ENCODE measurements at places on chromosomes 6 and 20.

GRCh38 chr20:64222851-64223525, 32.6 kb upstream of the PCMTD2 start:
- H3K36me3 ChIP-seq = no peaks in the 10 kb centered on the region
- H3K27ac ChIP-seq = no peak overlapping the region
- H3K4me1 ChIP-seq = peaks cover 27% of the 10 kb centered on the region
- no peak for DNase-seq
- H3K4me3 ChIP-seq = no peak overlapping the region

- H3K4me1 ChIP-seq = no peaks in the 10 kb centered on the region
- H3K27ac ChIP-seq = no peak overlapping the region
- H3K4me3 ChIP-seq = no peak overlapping the region
- no peaks in the 10 kb centered on the region for H3K27me3 ChIP-seq
- no peak for DNase-seq
- no peaks in the 10 kb centered on the region for H3K36me3 ChIP-seq
These were observed 105.8 kb upstream of the NOX3 start for GRCh38 chr6:155561257-155561965.

- H3K27me3 ChIP-seq = peaks cover 5% of the 10 kb centered on the region
- no peak for DNase-seq
- no peak overlapping the region for H3K27ac ChIP-seq
- no peak overlapping the region for H3K4me3 ChIP-seq
These were observed 25.1 kb upstream of the ZSCAN9 start for GRCh38 chr6:28200020-28200419.

DNA sequence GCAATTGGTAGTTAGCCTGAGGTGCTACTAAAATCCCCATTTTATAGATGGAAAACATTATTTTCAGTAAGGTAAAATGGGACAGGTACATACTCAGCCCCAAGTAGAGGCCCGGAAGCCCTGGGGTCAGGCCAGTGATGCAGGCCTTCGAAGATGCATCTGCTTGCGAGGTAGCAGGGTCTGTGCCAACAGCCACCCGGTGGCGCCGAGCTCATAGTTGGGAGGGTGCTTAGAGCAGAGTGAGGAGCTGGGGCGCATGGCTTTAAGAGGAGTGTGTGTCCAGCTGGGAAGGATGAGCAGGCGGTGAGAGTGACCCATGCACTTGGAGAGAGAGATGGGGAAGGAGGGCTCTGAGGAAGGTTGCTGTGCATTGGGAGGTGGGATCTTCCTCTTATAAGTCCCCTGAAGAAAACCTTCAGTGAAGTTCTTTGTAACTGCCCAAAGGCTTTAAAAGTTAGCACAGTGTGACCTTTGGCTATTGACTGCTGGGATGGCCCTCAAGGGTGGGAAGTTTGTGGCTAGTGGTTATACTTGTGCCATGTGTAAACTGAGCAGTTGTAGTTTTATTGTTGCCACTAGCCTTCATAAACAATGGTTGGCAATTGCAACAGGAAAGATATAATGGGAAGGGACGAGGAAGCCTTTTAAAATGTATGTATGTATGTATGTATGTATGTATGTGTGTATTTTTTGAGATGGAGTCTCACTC, 71.1 kb downstream of the TOX2 start:
- no peak for DNase-seq
- H3K27me3 ChIP-seq = peaks cover 9% of the 10 kb centered on the region
- H3K4me1 ChIP-seq = peaks cover 25% of the 10 kb centered on the region
- H3K4me3 ChIP-seq = no peak overlapping the region

- H3K27me3 ChIP-seq = peaks cover 2% of the 10 kb centered on the region
- H3K27ac ChIP-seq = peak overlapping the region; percentile 92
- DNase-seq = no peak
- no peaks in the 10 kb centered on the region for H3K36me3 ChIP-seq
- H3K4me1 ChIP-seq = peaks cover 24% of the 10 kb centered on the region
- H3K4me3 ChIP-seq = peak overlapping the region; percentile 34
These were observed 44.4 kb upstream of the NEDD9 start for GRCh38 chr6:11276911-11277274.

DNA sequence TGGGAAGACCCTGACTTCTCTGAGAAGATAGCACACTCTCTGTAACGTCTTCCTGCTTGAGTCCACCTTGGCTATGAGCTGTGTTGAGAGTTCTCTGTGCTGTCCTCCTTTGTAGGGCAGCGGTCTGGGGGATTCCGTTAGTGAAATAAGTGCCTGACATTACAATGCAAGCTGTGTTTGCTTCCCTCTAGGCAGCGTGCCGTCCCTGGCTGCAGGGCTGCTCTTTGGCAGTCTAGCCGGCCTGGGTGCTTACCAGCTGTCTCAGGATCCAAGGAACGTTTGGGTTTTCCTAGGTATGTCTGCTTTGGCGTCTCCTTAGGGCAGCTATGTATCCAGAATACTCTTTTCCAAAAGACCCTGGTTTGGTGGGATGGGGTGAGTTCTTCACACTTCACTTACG, 2.8 kb downstream of the TMEM14C start:
- peak overlapping the region; percentile 75 for H3K27ac ChIP-seq
- no peak for DNase-seq
- peak overlapping the region; percentile 79 for H3K4me3 ChIP-seq
- H3K27me3 ChIP-seq = peaks cover 7% of the 10 kb centered on the region

GRCh38 chr6:168860341-168860740, 393.3 kb downstream of the THBS2 start:
- no peaks in the 10 kb centered on the region for H3K4me1 ChIP-seq
- no peak overlapping the region for H3K27ac ChIP-seq
- DNase-seq = no peak
- H3K36me3 ChIP-seq = no peaks in the 10 kb centered on the region
- no peaks in the 10 kb centered on the region for H3K27me3 ChIP-seq

Measured in endothelial cell (in vitro differentiated cells).